ENCODE measurements at places on chromosomes 12 and 14.

GRCh38 chr14:78709795-78710557 is 539.8 kb downstream of the NRXN3 start:
- H3K36me3 ChIP-seq, result no peaks in the 10 kb centered on the region
- no peaks in the 10 kb centered on the region for H3K27me3 ChIP-seq
- H3K27ac ChIP-seq, result no peak overlapping the region

- no peak for DNase-seq
- H3K4me3 ChIP-seq, result no peak overlapping the region
- H3K27ac ChIP-seq, result no peak overlapping the region
- H3K4me1 ChIP-seq, result peaks cover 2% of the 10 kb centered on the region
- H3K36me3 ChIP-seq, result peaks cover 8% of the 10 kb centered on the region
These were observed 13.9 kb downstream of the CKB start for GRCh38 chr14:103508521-103509329.

- no peaks in the 10 kb centered on the region for H3K4me1 ChIP-seq
- no peak for DNase-seq
- no peaks in the 10 kb centered on the region for H3K27me3 ChIP-seq
- H3K4me3 ChIP-seq, result no peak overlapping the region
- H3K36me3 ChIP-seq, result peaks cover 42% of the 10 kb centered on the region
- no peak overlapping the region for H3K27ac ChIP-seq
These were observed 36.3 kb upstream of the BBS10 start for GRCh38 chr12:76384560-76384959.

DNA sequence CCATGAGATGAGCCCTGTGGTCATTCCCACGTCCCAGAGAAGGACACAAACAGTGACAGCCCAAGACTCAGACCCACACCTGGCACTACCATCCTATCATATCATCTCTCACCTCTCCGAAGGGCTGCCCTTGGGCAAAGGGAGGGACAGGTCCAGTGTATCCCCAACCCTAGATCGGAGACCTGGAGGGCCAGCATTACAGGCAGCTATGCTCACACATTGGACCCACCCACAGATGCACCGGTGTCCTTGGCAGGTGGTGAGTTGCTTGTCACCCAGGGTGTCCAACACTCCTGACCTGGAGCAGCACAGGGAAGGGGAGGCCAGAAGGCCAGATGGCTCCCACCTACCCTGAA is 117.4 kb downstream of the DICER1 start:
- no peak for DNase-seq
- H3K4me3 ChIP-seq, result no peak overlapping the region
- peaks cover 9% of the 10 kb centered on the region for H3K27me3 ChIP-seq
- H3K27ac ChIP-seq, result no peak overlapping the region
- H3K36me3 ChIP-seq, result no peaks in the 10 kb centered on the region

DNA sequence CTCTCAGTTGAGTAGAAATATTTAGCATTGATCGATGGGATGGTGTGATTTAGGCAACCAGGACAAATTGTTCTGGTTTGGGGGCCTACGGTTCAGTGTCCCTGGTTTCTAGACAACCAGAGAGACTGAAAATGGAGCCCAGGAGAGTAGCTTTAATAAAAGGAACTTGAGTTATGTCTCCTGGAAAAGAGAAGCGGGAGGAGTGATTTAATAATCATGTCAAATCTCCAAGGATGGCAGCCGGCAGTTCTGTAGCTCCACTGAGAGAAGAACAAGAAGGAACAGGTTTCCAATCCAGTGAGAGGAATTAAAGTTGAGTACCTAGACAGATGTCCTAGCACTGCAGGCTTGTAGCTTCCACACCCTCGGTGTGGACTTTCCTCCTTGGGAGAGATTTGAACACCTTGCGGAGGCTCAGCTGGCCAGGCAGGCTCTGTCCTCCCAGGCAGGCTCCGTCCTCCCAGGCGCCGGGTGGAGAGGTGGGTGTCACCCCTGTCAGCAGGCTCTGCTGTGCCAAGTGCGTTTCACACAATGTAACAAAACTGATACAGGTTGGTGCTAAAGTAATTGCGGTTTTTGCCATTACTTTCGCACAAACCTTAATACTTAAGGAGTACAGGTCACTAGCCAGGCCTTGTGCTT is 45.9 kb downstream of the SLC6A12 start:
- no peak overlapping the region for H3K27ac ChIP-seq
- H3K36me3 ChIP-seq, result no peaks in the 10 kb centered on the region
- H3K4me1 ChIP-seq, result peaks cover 8% of the 10 kb centered on the region
